ENCODE measurements at places on chromosomes 2 and 18. TPM values are rescaled to one million over a fixed set of nuclear protein-coding genes. Genes with fewer than 3 reads are reported as not detected.

Gene CAVIN2
- 25.1 TPM for polyA plus RNA-seq

DNA sequence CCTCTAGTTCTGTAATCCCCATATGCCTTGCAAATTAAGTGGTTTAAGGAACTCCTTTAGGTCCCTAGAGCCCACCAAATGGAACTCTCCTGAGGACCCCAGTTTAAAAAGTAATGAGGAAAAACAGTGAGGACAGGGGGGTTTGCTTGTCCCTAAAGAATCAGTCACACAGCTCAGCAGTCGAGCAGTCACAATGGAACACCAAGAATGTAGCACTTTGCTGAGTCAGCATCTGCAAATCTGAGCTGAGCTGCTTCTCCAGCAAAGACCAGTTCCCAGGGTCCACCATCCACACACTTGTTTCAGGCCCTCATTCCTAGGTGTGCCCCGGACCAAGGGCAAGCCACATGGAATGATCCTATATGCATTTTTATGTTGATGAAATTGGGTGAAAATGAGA is 46.2 kb upstream of the NEDD4L start:
- DNase-seq: no peak

DNA sequence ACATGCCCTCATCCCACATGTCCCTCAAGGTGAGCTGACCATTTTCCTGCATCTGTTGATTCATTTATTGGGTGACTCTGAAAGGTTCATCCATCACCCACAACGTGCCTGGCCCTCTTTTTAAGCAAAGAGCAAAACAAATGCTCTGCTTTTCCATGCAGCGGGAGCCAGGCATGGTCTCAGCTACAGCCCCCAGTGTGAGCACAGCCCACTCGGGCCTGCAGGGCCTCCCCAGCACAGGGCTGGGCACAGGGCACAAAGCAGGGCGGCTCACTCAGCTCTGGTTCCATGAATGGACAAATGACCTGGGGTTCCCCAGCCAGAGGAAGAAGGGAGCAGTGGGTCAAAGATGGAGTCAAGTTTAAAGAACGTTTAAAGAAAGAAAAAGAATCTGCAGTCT is 24.1 kb upstream of the OTOS start:
- no peak for DNase-seq

DNA sequence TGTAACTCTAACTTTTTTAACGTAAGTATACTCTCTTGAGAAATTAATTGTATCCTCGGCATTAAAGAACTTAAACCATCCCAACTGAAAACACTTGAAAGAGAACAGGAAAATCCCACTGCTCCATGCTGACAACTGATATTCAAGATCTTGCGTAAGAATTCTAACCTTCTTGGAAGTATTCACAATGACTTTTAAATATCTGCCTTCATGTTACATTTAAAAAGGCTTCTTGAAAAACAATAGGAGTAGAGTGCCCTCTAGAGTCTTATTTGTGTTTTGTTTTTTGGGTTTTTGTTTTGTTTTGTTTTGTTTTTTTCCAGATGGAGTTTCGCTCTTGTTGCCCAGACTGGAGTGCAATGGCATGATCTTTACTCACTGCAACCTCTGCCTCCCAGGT is 65.4 kb upstream of the DNAJC10 start:
- DNase-seq: peak; percentile 50

DNA sequence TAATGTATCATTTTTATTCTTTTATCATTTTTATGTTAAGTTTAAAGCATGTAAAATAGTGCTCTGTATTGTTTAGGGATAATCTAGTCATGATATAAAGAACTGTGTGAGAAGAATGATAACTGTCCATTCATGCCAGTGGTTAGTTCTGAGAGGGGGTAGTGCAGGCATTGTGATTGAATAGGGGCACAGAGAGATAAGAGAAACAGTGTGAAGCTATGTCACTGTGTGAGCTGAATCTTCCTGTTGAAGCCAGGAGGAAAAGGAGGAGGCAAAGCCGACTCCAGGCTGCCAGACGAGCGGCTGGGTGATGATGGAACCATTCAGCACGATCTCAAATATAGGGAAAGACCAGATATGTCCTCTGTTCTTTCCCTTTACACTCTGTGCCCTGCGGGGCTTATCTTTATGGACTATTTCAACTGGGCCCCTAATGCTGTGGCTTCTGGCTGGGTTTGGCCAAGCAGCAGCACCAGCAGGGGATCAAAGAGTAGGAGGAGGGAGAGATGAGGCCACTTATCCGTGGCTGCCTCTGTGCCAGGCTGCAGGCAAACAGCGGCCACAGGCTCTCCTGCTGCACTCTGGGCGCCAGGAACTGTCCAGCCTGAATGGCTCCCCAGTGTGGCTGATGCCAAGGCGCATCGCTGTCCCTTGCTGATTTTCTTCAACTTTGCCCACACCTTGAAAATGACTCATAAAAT is 128.0 kb downstream of the SPP2 start:
- DNase-seq: no peak

DNA sequence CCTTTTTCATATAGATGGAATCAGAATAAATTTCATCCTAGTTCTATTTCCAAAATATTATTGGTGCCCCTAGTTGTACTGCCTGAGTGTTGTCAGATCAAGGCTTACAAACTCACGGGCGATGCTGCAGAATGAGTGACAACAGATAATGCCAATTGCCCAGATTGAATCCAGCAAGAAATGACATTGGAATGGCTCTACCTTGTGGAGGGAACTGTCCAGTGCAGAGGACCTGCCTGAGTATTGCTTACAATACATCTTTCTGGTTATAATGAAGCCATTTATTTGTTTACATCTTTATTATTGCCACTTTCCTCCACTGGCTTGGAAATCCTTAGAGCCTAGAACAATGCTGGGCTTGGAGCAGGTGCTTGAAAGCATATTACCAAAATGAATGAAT is 7.8 kb upstream of the IL1R2 start:
- DNase-seq: no peak

Gene UPP2
- polyA plus RNA-seq: not detected

Gene NLRC4
- polyA plus RNA-seq: not detected

DNA sequence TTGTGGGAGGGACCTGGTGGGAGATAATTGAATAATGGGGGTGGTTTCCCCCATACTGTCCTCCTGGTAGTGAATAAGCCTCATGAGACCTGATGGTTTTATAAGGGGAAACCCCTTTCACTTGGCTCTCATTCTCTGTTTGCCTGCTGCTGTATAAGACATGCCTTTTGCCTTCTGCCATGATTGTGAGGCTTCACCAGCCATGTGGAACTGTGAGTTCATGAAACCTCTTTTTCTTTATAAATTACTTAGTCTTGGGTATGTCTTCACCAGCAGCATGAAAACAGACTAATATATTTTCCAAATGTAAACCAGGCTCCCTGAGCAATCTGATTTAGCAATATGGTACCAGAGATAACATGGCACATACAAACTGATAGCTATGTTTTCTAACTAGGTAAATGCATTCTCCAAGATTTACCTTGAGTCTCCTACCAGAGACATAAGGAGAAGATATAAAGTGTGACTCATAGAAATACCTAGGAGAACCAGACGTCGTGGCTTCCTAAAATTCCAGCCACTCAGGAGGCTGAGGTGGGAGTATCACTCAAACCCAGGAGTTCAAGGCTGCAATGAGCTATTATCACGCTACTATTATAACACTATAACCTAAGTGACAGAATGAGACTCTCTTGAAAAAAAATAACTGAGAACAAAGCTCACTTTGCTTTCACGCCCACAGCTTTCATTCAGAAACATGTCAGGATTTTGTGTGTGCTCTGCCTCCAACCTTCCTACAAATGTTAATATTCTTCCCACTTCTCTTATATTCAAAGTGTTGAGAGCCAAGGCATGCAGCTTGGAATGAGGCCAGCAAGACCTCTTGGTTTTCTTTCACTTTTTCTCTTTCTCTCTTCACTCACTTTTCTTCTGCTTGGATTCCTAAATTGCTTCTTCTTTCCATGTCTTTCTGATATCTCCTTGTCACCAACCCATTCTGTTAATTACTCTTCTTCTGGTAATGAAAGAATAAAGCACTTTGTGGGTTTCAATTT is 263.9 kb upstream of the UBE2E3 start:
- DNase-seq: no peak
